Glutamatergic neuron (in vitro differentiated cells): ENCODE measurements at places on chromosomes 2 and 18.

GRCh38 chr2:203484266-203485112 is 50.6 kb downstream of the RAPH1 start:
- no peak for DNase-seq

DNA sequence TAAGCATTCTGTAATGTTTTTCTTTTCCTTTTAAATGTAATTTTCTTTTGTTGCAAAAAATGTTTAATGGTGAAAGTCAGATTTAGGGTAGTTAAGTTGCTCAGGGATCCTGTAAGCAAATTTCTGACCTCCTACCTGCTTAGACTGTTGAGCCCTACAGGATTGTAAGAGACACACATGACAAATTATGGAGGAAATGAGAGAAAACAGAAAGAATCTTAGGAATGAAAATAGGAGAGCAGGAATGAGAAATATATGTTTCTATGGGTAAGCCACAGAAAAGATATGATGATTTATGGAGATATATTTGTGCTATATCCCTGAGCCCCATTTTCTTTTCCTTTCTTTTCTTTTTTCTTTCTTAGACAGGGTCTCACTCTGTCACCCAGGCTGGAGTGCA is 28.3 kb downstream of the CYBRD1 start:
- no peak for DNase-seq

DNA sequence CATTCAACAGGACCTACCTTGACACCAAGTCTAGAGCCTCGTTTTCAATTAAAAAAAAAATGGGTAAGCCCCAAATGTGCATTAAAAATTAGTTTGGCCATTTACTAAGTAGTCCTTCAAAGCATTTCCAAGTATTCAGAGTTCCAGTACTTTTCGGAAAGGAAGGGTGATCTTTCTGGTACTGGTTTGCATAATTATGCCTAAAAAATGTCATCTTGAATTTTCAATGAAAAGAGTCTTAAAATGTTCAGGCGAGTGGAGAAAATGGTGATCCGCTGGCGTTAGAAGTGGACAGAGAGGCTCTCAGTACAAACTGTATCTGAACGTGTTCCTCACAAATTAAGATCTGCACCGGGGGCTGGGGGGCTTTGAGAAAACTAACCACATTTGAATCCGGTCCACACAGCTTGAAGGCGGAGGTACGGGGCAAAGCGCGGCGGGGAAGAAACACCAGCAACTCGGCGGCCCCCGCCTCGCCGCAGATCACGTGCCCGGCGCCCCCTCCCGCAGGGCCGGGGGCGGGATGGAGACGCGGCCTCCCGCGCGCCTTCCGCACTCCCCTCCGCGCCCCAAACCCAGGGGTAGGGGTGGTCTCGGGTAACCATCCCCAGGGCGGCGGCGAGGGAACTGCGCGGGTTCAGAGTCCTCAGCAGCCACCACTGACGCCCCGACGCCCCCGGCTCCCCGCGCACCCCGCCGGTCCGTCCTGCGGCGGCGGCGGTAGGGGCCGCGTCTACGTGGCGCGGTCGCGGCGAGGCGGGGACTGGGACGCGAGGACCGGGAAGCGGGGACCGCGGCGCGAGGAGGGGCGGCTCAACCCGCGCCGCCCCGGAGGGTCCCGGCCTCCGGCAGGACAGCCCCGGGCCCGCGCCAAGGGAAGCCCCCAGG is 564 bp downstream of the LPIN2 start:
- DNase-seq: peak; percentile 65

- no peak for DNase-seq
These were observed 168.1 kb upstream of the RMP24 start for GRCh38 chr18:35804377-35804776.

DNA sequence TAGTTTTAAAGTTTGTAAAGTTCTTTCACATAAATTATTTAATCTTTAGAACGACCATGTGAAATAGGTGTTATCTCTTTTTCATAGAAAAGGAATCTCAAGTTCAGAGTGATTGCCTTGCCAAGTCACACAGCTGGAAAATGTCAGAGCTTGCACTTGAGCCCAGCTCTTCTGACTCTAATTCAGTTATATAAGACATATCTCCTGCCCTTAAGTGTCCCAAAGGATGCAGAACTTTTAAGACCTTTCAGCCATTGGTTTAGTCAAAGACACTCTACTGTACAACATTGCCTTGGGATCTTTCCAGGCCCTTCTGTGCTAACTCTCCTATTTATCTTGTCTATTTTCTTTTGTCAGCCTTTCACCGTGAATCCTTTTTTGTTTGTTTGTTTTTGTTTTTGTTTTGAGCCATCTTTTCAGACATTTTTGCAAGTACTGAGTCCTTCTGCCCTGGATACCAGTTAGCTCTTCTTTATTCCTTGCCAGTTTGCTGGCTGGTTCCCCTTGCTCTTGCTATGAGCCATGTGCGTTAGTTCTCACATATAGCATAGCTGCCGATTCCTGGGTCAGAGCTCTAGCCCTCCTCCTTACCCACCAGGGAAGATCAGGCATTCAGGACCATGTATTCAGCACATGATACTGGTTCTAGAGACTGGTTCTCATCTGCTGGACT is 160.0 kb upstream of the MYO3B start:
- no peak for DNase-seq

- no peak for DNase-seq
These were observed 31.2 kb downstream of the SMAD2 start for GRCh38 chr18:47899107-47899840.

DNA sequence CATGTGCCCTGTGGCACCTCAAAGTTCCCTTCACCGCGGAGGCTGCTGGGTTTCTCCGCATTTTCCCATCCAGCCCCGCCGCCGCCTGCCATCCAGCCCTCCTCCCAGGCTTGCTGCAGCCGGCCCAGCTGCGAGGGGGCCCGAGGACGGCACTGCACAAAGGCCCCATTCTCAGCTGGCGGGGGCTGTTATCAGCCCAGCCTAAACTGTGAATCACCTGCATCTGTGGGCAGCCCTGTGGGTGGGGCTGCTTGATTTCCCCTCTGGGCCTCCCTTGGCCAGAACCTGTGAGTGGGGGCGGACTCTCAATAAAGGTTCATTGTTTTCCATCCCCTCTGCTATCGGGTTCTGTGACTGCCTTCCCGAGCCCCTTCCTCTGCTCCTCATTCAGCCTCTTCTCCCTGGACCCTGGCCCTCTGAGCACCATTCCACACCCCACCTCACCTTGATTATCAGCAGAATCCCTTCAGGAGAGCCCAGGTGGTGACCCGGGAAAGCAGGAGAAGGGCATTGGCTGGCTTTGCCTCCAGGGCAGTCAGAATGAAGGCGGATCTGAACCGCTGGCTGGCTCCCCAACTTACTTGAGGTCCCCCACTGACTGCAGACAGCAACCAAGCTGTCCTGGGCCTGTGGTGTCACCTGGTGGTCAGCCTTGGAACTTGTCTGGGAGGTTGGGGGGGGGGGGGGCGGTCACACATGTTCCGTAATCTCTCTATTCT is 204.5 kb downstream of the ZFP36L2 start:
- DNase-seq: no peak

GRCh38 chr2:23571527-23572282 is 186.7 kb downstream of the KLHL29 start:
- DNase-seq: no peak

DNA sequence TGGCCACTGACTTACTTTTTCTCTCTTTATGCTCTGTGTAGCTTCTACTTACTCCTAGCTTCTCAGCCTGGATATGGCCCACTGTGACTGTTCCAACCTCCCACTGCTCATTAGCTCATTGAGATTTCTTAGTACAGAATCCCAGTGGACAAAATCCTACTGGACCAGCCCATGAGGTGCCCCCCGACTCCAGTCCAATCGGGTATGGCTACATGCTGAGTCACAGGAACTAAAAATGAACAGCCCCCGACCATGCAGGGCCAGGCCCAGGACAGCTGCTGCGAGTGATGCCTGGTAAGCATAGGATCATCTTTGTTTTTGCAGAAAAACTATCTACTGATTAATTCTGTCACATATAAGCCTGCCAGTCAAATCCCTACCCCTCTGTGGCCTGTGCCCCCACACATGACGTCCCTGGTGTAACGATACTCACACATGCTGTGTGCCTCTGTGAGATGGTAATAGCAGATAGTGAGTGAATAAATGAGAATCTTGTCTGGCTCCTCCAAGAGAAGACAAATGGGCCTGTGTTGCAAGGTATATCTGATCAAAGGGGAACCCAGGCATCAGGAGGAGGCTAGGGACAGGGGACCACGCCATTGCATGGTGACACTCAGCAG is 85.9 kb upstream of the KLF7 start:
- DNase-seq: no peak

DNA sequence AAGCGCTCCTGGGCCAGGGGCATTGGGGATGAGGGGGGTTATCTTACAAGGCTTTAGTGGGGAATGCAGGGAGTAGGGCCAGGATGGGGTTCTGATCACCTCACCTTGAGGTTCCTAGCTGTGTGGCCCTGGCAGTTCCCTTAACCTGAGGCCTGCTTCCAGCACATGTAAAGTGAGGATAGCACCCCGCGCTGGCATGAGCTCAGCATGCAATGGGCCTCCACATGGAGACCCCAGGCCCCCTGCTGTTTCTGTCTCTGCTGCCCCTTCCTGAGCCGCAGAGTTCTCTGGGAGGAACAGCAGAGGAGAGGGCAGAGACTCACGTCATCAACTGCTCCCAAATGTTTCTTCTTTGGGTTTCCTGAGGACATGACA is 8.6 kb upstream of the TEX51 start:
- DNase-seq: no peak

- no peak for DNase-seq
These were observed 231.1 kb upstream of the HS6ST1 start for GRCh38 chr2:128549646-128550260.

DNA sequence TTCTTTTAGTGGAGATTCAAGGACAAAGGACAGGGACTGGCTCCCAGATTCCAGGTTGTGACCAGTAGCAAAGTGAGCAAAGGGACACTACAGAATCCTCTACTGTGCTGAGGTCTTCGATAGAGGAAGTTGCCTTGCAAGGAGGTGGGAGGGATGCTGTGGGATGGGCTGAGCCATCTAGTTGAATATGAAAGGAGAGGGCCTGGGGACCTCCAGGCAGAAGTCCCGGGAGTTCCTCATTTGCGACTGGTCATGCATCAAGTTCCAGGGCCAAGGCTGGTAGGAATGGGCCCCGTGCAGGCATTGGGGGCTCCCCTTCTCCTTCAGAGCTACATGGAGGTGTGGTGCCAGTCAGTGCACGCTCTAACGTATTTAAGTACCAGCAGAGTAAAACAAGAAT is 12.6 kb upstream of the PROM2 start:
- no peak for DNase-seq

DNA sequence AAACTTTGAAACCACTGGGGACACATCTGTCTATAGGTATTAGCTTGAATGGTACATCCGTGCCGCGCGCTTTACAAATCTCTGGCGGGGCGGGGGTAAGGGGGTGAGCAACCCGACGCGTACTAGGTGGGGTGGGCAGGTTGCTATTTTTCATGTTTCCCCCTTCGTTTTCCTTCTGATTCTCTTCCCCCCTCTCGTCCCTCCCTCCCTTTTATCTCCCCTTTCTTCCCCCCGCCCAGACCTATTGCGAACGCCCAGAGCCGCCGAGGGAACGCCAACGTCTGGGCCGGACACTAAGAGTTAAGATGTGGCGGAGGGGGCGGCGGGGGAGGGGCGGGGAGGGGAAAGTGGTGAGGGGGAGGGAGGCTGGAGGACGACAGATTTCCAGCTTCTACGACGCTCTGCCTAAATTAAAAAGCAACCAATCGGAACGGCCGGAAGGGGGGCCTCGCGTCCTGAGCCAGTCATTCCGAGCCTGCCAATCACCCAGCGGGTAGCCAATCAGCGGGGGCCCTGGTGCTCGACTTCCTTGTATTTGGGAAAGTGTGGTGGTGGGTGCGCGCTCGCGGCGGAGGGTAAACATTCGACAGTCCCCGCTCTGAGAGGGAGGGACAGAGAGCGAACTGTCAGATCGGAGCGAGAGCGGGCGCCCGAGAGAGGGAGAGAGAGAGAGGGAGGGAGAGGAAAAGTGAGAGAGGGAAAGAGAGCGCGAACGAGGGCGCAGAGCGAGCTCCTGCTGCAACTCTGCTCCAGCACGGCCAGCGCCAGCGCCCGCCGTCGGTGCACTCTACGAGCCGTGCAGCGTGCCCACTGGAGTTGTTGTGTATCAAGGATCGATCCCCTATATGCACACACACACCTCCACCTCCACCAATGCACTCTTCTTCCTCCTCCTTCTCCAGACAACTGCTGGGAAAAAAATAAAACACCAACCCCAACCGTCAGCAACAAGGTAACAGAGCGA is at the start of gene POU3F3:
Gene POU3F3 (plus strand): TSS at position 582 of the 964 bp plus-strand sequence. CDS start 1,396 bp downstream, outside the sequence.
- peak; percentile 94 for DNase-seq

DNA sequence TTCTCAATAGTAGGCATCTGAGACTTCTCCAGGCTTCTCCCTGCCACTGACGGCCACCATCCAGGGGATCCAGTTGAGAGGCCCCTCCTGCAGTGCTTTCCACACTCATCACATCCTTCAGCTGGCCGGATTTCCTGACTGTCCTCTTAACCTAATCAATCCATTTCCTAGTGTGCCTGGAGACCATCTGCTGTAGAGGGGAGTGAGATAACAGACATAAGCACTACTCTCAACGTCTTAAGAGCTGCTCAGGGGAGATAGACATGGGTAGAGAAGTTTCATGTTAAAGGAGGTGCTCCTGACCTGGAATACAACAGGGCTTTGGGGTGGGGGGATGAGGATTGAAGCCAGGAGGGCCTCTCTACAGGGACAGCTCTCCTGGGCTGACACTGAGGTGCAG is 14.2 kb downstream of the SPR start:
- no peak for DNase-seq

DNA sequence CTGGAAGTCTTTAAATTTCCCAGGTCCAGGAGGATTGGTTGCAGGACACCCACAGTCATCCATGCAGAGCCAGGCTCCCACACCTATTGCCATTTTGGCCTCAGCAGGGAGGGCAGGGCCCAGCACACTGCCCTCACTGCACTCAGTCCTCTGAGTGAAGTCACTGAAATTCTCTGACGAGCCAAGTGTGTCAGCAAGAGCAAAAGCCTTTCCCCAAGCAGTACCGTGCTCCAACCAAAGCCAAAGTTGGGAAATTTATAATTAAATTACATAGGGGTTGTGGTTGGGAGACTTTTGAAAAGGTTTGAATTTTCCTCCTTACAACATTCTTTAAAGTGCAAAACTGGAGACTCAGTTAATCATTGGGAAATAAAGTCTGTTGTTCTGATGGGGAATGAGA is 98.5 kb upstream of the CD226 start:
- no peak for DNase-seq

DNA sequence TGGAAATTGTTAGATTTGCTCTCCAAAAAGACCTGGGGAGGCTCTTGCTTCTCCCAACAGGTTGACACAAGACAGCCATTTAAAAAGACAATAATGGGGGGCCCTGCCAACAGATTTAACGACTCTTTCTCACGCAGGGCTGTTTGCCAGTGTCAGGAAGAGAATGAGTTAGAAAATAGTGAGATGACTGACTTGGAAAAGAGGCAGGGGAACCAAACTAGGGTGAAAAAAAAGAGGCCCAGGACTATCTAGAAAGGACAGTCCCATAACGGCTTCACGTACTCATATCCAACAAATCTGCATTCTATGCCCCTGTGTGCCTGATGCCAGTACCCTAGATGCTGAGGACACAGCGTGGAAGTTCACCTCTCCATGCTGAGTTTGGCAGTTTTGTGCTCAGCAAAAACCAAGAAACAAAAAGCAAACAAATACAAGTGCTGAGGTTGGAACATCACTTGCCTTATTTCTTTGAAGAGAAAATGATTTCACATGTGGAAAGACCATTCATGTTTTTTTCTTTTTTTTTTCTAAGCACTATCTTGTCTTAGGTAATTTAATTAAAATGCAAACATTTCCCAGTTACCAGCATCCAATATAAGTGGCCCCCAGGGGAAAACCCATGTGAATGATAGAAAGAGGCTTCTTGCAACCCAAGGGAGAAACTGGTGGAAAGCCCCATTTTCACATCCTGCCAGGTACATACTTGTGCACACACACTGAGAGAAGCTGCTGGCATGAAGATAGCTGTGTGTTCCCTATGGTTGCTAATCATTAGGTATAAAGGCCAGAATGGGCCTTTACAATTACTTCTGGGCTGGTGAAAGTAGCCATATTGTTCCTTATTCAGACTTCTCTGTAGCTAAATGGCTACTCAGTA is 10.6 kb upstream of the WIPF1 start:
- DNase-seq: no peak
